ENCODE measurements at places on chromosomes 7 and 10.

DNA sequence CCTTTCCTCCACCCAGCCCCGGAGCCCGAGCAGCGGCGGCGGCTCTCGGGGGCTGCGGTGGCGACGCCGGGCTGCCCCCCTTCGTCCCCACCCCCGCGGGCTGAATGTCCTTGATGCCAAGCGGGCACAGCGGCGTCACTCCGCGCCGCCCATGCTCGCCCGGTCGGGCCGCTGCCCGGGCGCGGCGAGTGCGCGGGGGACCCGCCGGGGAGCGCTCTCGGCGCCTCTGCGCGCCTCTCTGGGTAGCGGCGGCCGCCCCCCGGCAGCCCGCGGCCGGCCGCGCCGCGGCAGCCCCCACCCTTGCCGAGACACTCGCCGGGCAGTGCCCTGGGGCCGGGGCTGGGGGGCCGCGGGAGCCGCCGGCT, 433 bp upstream of the PLXNA4 start:
- DNase-seq, result peak; percentile 28

DNA sequence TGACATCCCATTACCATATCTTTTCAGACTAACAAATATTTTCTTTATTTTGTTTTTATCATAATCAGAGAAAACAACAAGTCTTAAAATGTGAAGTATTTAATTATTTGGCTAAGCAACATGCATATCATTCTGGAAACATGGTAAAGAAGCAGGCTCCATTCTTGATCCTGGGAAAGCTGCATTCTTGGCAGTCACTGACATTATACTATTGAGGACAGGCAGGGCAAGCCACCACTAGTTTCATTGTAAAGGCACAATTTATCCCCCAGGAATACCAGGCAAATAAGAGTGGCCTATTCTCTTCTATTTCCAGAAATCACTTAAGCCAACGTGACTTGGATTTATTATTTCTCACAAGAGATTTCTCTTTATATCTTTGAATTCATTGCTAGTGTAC, 153.8 kb upstream of the AKR1E2 start:
- no peak for DNase-seq

DNA sequence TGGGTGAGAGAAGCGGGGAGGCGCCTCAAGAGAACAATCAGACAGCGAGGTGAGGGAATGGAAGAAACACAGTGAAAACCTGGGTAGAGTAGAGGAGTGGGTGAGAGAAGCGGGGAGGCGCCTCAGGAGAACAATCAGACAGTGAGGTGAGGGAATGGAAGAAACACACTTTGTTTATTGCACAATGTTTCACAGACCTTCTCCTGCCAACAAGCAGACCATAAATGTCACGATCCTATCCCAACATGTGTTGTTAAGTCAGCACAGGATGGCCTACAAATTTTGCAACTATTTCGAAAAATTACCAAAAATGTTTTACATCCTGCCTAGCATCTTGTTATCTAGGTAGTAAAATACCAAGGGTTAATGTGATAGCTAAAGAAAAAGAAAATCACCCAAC, 115.3 kb downstream of the JAZF1 start:
- DNase-seq, result no peak

- DNase-seq, result no peak
These were observed 91.1 kb upstream of the TNS3 start for GRCh38 chr7:47672977-47673381.

GRCh38 chr7:88759230-88760135, at the start of gene ZNF804B:
Gene ZNF804B, plus strand, starts transcription at chr7:88759700. Its CDS starts 277 bp downstream, at chr7:88759977.
- DNase-seq, result peak; percentile 74

DNA sequence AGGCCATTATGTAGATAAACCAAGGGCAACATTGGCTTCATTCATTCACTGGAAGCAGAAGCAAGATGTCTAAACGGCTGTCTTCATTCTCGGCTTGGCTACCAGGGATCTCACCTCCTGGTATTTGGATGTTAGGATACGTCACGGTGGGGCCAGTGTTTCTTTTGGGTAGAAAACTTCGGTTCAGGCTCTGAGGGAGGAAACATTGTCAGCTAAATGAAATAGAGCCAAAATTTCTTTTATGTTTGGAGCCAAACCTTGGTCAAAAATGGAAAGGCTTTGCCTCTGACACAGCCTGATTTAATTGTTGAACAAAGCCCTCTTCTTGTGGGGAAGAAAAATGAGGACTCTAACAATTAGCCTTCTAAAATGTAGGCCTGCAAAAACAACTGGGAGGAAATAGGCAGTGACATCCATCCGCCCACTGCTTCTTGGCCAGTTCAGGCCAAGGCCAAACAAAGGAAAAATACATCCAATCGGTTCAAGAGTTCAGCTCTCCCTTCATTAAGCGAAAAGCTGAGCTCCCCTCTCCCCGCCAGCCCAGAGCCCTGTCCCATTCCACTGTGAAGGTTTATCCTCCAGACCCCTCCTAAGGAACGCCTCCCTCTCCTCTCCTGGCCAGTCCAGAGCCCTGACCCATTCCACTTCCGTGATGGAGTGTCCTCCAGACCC, 44.4 kb downstream of the PFKFB3 start:
- DNase-seq, result no peak

- DNase-seq, result no peak
These were observed 69.6 kb upstream of the HDAC9 start for GRCh38 chr7:18425838-18426445.

DNA sequence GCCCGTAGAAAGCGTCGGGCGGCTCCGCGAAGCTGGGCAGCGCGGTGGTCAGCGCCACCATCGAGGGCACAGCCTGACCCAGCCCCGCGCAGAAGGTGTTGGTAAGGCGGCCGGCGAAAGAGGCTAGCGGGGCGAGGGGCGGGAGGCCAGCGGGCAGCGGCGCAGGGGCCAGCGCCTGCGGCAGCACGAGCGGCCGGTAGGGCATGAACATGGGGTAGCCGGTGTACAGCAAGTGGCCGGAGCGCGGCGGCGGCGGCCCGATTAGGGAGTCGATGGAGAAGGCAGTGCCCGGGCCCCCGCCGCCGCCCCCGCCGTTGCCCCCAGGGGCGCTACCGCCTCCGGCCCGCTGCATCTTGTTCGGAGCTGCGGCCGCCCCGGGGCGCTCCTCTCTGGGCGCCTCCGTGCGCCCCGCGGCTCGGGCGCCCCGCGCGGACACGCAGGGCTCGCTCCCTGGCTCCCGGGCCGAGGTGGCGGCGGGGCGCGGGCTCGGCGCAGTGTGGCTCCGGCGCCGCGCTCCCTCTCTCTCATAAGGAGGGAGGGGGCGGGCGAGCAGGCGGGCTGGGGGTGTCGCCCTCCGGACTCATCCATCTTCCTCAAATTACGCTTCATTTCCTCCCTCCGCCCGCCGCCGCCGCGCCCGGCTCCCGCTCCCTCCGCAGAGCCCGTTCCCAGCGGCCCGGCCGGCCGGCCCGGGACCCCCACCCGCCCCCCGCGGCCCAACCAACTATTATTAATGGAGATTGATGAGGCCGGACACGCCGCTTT, at the start of gene GBX1:
Gene GBX1, minus strand, starts transcription at position 498 of the 765 bp plus-strand sequence. Its CDS starts 146 bp downstream, at position 352.
- peak; percentile 68 for DNase-seq

- DNase-seq, result peak; percentile 65
These were observed 414.8 kb upstream of the MKI67 start for GRCh38 chr10:128540781-128541761.

DNA sequence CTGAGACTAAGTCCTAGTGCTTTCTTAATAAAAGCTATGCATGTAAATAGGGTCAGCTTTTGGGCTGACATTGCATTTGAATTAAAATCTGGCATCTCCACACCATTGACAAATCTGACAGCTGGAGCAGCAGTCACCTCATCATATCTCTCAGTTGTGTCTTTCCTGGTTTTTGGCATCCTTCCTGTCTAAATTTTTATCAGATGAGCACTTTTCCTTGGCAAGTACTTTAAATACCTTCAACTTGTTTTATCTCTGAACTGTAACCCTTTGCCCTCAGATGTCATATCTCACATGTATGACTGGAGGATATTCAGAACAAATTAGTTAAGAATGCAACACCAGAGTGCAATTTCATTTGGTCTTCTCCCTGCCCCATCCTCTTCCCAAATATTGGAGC, 1066.2 kb downstream of the LRMDA start:
- DNase-seq, result no peak

DNA sequence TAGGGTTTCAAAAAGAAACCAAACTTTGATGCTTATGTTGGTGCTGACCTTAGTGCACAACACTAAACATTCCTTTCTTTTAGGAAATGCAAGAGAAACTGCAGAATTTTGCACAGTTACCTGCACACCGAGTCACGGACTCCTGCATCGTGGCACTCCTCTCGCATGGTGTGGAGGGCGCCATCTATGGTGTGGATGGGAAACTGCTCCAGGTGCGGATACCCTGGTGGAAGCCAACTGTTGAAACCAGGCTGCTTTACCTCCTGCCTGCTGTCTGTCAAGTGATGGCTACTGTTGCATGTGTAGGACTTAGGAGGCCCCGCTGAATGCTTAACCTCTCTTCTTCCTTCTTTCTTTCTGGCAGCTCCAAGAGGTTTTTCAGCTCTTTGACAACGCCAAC, 11.7 kb downstream of the CASP2 start:
- DNase-seq, result peak; percentile 67

- no peak for DNase-seq
These were observed 50.9 kb downstream of the LAMB4 start for GRCh38 chr7:108079276-108079647.

DNA sequence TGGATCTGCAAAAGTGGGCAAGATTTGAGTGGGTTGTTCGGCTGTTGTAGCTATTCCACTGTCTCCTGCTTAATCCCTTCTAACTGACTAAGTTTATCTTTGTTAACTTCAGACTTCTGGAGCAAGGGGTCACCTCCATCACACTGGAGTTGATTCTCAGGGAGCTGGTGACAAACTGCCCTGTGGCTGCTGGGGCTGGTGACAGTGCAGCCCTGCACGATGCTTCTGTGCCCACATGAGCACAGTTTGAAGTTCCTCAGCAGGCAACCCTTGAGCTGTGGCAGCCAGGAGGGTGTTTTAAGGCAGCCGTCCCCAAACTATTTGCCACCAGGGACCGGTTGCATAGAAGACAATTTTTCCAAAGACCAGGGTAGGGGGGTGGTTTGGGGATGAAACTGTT, 40.5 kb downstream of the ADRB1 start:
- DNase-seq, result no peak

GRCh38 chr7:38222481-38223096, 44.5 kb downstream of the STARD3NL start:
- no peak for DNase-seq

- DNase-seq, result no peak
These were observed 8.3 kb downstream of the AEBP1 start for GRCh38 chr7:44112231-44112996.

DNA sequence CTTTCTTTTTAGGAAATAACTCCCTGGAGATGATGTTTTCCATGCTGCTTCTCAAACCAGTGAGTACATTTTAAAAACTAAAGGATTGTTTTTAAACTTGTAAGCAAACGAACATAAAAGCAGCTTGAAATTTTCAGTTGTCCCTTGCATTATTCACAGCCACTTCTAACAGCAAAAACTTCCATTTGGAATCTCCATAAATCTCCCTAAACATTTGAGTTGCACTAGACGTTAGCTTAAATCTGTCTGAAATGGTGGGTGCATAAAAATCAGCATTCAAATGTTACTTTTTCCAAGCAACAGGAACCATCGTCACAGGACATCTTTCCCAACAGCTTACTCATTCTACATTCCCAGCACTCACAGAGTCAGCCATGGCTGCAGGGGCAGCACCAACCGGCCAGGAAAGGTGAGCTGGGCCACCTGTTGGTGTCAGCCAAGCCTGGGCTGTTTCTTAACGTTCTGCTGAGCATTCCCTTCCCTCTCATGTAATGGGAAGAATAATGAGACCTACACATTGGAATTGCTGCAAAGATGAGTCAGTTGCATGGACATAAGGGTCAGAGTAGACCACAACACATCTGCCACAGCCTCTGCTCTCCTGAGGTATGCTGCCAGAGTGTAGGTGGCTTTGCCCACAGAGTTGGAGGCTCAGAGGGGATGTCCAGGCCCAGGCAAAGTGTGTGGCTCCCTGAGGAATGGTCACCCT, 163.2 kb downstream of the TNS3 start:
- no peak for DNase-seq

DNA sequence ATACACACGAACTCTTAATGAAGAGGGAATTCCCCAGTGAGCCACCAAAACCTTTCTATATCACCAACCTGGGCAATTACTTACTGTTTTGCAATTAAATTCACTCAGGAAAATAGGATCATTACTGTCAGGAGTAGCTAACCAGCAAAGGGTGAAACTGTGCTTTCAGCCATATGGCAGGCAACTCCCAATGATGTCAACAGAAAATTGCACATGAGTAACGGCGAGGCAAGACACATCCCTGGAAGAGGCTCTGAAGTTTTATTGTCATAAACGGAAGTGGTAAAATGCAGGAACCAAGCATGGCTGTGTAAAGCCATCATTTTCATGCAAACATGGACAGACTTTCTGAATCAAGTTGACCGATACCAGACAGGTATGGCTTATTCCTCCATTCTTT, 548.9 kb upstream of the AUTS2 start:
- DNase-seq, result no peak

DNA sequence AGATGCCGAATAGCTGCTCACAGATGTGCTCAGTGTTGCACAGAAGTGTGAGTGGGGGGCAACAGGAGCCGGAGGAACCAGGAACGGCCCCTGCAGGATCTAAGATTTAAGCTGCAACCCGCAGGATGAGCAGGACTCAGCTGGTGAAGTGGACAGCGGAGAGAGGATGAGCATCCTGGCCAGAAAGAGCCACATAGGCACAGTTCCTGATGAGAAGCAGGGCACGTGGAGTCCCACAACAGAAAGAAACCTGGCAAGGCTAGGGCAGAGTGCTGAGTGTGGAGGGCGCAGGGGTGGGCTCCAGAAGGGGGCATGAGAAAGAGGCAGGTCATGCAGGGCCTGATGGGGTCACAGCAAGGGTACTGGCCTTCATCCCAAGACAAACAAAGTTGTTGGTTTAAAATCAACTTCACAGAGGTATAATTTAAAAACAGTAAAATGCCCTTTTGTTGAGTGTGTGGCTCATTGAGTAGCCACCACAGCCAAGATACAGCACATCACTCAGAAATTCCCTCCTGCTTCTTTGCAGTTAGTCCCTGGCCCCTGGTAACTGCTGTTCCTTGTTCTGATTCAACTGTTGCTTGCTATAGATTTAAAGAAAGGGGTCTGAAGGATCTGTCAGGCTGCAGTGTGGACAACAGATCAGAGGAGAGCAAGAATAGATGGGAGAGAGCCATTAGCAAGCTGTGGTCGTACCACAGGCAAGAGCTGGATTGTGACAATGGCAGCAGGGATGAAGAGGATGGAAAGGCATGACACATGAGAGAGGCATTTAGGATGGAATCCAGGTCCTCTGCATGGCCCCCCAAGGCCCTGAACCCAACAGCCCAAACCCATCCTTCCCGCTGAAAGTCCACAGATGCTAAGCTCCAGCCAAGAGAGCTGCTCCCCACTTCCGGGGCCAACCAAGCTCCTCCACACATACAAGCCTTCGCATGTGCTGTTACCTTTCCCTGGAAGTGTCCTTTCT, 53.1 kb upstream of the OSBPL3 start:
- DNase-seq, result no peak

GRCh38 chr7:86965727-86966120, 93.7 kb downstream of the ELAPOR2 start:
- no peak for DNase-seq
